Fibroblast of gingiva (primary cell): ENCODE measurements at places on chromosomes 6 and 20.

GRCh38 chr6:73823832-73824231, 127.8 kb downstream of the CD109 start:
- no peak for DNase-seq

DNA sequence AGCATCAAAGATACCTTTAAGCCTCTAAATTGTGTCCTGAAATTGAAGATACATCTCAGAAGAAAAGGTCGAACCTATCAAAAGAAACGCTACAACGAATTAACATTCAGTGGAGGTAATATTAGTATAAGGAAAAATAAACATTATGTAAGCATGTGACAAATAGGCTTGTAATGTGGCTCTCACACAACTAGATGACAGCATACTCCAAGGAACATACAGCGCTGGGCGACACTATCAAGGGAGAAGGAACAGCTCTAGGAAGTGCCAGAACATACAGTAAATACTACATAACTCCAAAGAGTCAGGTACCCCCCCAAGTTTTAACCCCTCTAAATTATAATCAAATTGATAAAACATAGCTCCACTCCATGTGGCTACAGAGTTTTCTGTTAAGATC, 103.5 kb downstream of the LAMP5 start:
- peak; percentile 51 for DNase-seq

DNA sequence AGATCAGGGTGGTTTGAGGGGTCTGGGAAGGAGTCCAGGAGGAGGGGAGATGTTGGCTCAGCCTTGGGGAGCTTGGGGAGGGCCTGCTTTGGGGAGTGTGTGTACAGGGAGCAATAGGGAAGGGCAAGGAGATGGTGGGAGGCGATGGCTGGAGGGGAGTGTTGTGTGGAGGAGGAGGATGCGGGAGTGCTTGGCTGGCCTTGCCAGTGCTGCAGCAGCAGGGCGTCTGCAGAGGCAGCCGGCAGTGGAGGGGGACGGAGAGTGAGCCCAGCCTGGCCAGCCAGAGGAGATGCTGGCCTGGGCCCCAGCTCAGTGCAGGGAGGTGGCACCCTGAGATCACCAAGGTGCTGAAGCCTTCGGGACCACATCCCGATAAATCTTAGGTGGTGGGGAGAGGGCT, 3.9 kb downstream of the IP6K3 start:
- DNase-seq: no peak

GRCh38 chr20:32482442-32483261, 102.5 kb downstream of the NOL4L start:
- no peak for DNase-seq

DNA sequence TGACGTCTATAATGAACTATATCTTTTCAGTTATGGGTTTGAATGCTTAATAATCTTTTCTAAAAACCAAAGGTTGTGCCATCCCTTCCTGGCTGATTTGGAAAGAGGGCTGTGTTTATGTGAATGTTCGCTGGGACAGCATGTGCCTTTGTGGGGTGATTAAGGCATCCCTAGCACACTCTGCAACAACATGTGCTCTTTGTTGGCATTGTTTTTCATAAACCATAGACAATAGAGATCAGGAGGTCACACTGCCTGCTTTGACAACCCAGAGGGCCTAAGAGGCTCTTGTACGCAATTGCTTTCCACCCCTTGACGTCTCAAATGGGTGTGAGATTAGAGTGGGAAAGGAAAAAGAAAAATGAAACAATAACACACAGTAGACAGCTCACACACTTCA, 116.0 kb downstream of the LRRC1 start:
- peak; percentile 53 for DNase-seq

DNA sequence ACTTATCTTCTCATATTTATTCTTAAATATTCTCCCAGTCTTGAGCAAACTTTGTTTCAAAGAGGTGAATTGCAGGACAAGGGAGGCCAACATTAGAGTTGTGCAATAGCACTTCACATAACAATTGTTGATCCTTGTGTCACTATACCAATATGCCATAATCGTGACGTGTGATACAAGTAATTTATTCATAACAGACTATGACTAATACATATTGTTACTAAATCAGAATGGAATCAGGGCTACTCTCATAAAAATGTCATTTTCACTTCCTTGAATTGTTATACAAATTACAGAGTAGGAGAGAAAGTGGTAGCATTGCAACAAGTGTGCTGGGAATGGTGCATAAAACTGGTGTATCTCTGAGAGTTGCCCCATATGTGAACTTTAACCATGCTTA, 37.2 kb upstream of the PLCB1 start:
- peak; percentile 77 for DNase-seq

DNA sequence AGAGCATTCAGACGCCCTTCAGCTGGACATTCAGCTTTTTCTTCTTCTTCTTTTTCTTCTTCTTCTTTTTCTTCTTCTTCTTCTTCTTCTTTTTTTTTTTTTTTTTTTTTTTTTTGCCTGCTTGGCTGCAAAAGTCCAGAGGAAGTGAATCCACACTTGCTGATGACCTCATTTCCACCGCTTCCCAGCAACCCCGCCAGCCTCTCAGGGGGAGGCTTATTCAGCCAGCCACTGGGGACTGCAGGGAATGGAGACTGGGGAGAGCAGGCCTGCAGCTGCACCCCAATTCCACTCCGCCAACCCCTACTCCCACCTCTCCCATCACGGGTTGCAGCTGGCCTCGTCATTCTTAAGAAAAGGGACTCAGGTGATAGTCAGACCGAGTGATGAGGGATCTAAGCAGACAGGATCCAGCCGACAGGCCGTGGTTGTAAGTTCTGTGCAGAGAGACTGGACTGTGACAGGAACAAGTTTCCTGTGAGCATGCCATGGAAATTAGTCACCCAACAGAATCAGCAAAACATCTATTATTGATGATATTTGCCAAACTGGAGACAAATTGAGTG, 59.0 kb upstream of the QKI start:
- DNase-seq: no peak

DNA sequence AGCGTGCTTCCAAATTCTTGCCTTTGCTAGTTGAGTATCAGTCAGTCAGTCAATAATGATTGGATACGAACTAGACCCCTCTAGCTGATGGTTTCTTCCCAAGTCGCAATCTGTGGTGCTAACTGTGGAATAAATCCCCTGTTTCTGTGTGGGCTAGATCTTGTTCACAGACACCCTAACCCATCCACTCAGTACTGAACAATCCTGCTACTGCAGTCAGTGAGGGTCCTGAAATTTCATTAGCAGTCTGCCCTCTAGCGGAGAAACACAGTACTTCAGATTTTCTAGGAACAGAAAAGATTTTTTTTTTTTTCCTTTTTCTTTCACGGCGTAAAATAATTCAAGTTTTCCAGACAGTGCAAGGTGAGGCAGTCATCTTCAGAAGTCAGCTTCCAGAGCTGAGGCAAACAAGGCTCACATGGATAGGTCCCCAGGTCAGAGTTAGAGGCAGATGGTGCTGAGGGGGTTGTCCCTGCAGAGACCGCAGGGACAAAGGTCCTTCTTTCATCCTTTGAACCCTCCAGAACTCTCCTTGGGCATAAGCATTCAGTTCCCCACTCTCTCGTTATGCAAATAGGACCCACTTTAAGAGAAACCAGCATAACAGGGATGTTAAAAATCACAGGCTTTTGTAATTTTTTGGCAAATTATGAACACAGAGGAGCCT, 119.6 kb downstream of the SCML4 start:
- DNase-seq: no peak

DNA sequence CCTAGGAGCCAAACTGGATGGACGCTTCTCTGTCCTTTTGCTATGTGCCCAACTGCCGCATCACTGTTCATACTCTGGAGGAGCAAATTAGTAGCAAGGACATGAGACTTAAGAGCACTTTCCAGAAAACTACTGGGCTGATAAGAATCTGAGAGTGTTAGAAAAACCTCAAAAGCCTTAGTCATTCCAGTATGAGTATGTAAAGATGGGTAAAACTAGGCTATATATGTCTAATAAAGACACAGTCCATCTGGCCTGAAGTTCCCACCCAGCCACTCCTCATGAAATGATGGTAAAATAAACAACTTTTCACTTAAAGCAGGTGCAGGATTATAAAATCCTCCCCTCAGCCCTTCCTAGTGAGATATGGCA, 30.6 kb downstream of the SHLD1 start:
- no peak for DNase-seq

GRCh38 chr20:39081255-39081654, 119.1 kb downstream of the DHX35 start:
- DNase-seq: peak; percentile 65

GRCh38 chr6:99611148-99611547, 4.5 kb downstream of the PRDM13 start:
- DNase-seq: no peak

GRCh38 chr20:48819821-48820648, 7.8 kb downstream of the PREX1 start:
- DNase-seq: peak; percentile 15
